ENCODE measurements at places on chromosomes 7 and 10.

DNA sequence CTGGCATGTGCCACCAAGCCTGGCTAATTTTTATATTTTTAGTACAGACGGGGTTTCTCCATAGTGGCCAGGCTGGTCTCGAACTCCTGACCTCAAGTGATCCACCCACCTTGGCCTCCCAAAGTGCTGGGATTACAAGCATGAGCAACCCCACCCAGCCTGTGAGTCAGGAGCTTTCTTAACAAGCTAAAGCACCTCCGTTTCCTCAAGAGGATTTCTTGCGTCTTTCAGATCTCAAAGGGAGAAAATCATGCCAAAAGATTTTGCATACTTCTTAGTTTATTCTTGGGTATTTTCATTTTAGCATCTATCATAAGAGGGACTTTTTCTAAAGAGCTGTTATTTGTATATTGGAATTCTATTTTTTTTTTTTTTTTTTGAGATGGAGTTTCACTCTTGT, 47.9 kb upstream of the FOXK1 start:
- DNase-seq, result no peak

GRCh38 chr7:16933296-16934279, 51.8 kb upstream of the AGR3 start:
- DNase-seq, result no peak

GRCh38 chr7:80597875-80598274, 40.6 kb upstream of the CD36 start:
- DNase-seq, result no peak

DNA sequence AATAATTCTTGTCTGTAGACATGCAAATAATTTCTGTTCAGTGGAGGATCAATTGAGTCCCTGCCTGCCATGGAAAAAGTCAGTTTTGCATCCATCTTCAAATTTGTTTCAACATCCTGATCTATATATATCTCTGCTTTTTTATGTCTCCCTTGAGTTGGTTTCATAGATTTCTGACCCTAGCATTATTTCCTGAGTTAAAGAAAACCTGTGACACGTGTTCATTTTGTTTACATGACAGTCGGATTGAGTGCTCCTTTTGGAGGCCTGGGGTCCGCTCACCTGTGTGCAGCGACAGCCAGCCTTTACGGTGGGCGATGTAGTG, 674 bp downstream of the MRPS24 start:
- no peak for DNase-seq

- no peak for DNase-seq
Observed at GRCh38 chr7:105655067-105655466, 73.8 kb upstream of the EFCAB10 start.

DNA sequence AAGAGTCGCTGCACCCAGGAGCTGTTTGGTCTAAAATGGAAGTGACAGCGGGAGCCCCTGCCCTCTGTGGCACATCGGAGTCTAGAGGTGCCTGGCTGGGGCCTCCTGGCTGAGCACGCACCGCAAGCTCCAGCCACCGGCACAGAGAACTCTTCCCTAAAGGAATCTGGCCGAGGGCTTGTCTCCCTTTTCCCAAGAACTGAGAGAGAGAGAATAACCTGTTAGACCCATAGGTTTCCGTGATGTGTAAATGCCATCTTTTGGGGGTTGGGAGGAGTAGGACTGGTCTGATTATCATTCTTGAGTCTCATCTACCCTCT, 47.3 kb downstream of the PROSER2 start:
- DNase-seq, result no peak

All from fibroblast of skin of left biceps (primary cell).